ENCODE measurements at places on chromosomes 4 and X.

DNA sequence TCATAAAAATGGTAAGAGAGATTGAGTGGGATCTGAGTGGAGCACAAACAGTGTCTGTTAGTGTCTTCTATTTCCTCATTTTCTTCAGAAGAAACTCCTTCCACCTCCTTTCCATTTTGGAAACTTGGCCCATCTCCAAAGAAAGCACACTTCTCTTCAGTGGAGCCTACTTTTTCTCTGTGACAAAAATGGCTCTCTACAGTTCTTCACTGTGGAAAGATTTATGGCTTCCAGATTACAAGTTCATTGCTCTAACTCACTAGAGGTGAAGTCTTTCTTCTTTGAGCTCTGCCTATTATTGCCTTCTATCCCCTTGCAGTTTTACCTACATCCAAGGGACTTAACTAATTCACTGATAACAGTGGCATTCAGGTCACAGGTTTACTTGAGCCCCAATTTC, 325.8 kb downstream of the ANTXR2 start:
- DNase-seq: no peak

DNA sequence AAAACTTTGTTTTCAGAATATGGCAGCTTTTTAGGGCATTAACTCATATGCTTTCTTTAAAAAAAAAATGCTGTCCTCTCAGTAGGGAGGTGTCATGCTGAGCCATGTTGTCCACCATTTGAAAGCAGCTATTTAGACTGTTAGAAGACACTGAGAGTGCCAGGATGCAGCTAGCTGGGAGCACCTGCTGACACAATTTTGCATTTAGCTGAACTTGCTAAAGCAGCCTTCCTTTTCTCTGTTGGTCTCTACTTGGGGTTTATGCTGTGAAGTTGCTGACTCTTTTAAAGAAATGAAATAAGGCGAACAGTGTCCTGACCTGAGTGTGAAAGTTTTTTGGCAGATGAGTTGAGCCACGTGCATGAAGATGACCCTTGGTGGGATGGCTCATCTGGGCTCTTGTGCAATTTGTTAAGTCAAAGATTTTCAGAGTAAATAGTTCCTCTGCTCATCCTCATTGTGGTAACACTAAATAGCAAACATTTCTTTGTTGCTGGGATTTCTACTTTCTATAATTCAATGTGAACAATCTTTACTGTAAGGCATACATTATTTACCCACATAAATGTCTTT, 64.5 kb downstream of the CDS1 start:
- DNase-seq: no peak

DNA sequence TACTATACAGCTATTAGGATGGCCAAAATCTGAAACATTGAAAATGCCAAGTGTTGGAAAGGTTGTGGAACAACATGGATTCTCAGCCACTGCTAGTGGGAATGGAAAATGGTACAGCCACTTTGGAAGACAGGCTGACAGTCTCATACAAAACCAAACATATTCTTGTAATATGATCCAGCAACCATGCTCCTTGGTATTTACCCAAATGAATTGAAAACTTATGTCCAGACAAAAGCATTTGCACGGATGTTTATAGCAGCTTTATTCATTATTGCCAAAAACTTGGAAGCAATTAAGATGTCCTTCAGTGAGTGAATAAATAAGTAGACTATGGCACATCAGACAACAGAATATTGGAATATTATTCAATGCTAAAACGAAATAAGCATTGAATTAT, 105.8 kb upstream of the DCLK2 start:
- no peak for DNase-seq

- no peak for DNase-seq
Observed at GRCh38 chr4:151561551-151562256, 152.7 kb downstream of the FHIP1A start.

DNA sequence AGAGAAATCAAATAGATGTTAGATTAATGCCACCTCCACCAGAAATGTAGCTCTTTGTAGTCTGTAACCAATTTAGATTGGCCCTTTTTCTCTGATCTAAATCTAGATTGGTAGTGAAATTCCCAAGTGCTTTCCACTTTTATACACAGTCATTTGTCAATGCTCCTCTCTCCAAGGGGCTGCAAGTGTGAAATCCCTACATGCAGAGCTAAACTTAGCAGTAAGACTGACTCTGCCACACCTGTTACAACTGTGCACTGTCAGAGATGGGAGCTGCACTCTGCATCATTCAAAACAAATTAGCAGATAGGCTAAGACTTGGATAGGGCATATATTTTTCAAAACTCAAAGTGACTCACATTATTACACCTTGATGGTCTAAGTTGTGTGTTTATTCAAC, 9.1 kb downstream of the SERTM2 start:
- no peak for DNase-seq

DNA sequence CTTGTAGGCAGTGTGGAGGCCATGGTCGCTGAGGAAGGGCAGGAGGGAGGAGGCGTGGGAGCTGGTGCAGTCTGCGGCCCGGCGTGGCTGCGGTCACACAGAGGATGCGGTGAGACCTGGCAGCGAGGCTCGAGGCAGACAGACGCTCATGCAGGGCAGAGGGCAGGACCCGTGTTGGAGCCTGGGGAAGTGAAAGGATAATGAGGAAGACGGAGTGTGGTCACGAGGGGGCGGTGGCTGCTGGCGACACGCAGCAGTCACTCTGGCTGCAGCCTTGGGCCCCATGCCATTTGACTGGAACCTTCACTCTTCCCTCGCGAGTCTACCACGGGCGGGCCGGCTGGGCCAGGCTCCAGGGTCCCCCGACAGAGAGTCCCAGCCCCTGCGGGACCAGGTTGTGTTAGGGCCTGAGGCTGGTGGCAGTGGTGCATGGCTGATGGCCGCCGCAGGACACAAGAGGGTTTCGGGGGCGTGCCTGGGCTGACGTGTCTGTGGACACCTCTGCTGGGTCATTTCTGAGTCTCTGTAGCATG, 68.8 kb upstream of the HGFAC start:
- no peak for DNase-seq

DNA sequence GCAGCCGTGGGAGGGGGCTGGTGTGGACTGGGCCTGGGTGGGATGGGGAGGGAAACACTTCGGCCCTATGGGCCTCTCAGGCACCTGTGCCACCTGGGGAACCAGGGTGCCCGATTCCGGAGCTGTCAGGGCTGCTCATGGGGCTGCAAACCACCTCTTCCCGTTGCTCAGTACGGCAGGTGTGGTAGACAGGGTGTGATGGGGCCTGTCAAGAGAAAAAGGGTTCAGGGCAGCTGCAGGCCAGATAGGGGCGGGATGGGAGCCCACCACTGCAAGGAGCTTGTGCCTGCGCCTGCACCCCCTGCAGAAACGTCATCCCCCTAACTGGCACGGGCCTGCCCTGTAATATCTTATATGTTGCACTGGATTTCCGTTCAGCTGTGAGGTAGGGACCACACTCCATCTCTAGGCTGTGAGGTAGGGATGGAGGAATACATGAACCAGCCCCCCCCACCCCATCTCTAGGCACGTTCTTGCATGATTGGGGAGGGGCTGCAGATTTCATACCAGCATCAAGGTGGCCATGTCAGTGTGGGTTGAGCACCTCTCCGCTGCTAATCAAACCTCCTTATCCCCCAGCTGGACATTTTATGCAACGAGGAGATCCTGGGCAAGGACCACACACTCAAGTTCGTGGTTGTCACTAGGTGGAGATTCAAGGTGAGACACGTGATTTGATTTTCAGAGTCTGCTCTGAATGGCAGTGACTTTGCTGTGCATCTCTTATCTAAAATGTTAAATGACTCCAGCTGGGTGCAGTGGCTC, 59.0 kb downstream of the PCGF3 start:
- DNase-seq: no peak

DNA sequence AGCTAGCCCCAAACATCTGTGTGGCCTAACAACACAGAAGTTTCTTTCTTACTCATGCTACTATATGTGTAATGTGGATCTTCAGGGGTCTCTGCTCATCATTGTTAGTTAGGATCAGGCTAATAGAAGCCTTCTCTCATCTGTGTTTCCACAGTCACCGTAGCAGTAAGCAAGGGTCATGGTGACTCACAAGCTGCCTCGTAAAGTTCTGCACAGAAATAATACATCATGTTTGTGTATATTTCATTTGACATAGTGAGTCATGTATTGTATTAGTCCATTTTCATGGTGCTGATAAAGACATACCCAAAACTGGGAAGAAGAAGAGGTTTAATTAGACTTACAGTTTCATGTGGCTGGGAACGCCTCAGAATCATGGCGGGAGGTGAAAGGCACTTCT, 38.7 kb downstream of the SLC4A4 start:
- DNase-seq: no peak

DNA sequence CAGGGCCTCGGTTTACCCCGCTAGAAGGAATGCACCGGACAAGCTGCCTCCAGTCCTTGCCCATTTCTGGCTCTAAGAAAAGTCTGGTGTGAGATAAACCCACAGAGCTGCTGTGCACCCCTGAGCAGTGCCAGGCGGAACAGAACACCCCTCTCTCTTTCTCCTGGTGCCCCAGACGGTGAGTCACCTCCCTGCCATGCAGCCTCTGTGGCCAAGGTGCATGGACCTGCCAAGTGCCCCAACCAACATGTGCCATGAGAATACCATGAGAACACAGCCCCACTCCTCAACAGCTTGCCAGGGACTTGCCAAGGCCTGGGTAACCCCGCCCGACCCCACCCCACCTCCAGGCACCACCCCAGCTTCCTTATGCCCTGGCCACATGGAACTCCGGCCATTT, 47.7 kb upstream of the MAN2B2 start:
- DNase-seq: no peak

DNA sequence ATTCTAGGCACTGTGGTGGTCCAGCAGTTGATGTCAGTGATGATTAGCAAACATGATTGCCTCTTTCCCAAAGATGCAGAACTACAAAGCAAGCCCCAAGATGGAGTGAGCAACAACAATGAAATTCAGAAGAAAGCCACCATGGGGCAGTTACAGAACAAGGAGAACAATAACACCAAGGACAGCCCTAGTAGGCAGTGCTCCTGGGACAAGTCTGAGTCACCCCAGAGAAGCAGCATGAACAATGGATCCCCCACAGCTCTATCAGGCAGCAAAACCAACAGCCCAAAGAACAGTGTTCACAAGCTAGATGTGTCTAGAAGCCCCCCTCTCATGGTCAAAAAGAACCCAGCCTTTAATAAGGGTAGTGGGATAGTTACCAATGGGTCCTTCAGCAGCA, 365.3 kb downstream of the MAPK10 start:
- DNase-seq: no peak

DNA sequence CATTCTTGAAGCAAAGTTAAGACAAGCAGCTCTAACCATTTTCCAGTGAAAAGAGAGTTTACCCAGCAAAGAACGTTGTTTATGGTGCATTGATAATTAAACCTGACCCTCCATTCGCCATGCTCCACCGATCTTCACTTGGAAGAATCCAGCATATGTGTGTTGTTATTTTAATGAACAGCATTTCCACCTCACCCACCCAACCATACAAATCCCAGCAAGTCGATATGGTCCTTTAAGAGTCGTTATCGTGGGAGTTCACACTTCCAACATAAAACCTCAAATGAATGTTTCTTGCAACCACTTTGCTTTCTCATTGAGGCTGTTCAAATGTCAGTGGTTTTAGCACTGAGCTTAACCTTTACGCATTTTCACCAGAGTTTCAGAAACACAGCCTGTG, 147.4 kb upstream of the LDB2 start:
- no peak for DNase-seq

DNA sequence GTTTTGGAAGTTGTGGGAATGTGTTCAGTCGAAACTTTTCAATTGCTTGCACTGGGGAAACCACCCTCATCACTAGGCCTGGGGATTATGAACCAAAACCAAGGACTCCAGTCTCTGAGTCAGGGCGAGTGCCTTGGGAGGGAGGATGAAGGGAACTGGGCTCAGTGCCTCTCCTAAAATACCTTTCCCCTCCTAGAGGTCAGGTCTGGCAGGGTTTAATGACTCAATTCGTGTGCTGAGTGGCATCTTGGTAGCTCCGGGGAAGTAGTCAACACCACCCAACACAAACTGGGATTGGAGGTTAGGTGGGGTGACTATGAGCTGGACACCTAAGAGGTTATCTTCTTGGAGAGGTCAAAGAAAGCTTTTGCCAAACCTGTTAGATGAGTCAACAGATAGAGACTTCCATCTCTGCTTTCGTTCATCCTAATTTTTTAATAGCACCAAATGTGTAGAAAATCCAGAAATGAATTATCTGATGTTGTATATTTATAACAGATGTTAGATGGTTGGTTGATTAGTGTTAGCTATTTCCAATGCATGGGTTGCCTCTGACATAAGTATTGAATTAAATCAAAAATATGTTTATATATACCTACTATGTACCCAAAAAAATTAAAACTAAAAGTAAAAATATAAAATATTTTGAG, 202.8 kb downstream of the SHROOM3 start:
- DNase-seq: no peak

GRCh38 chr4:67571975-67572374, 13.4 kb downstream of the STAP1 start:
- DNase-seq: no peak

- DNase-seq: no peak
Observed at GRCh38 chrX:9628779-9629493, 136.7 kb downstream of the GPR143 start.

DNA sequence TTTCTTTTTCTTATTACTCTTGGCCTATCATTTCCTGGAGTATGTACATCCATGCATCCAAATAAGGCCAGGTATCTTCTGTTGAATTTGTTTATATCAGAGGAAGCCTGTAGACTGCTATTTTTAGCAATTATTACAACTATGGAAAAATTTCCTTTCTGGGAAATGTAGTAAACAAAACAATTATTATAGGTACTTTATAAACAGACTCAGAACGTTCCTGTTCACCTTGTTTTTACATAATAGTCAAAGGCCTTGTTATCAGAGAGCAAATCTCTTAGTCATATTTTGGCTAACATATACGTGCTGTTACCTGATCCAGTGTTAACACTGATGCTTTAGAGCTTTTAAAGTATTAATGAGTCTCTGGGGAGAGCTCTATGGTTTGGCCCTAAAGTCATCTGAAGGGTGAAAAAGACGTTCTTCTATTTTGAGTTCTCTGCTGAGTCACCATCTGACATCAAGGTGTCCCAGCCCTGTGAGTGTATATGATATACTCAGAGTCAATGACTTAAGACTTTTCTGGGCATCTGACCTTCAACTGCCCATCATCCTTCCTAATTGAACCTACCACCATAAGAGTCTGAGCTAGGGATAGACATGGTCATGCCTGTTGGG, 7.3 kb downstream of the SPARCL1 start:
- no peak for DNase-seq

DNA sequence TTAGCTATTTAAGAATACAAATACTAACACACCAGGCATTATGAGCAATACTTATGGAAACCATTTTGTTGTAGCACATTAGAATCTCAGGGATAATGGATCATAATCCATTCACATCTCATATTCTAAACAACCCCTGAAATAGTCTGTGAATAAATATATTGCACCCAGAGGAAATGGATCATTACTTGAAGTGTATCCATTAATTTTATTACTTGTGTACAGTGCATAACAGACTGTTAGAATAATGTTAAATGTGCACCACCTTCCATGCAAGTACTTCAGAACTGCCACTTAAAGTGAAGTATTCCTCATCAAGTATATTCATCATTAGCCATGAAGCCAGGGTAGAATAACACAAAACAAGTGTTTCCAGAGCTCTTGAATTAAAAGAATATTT, 715.5 kb downstream of the DMD start:
- no peak for DNase-seq

Measured in hematopoietic multipotent progenitor cell treated with erythropoietin and hydrocortisone succinate and interleukin-3 and kit ligand, for 17 days (in vitro differentiated cells).